ENCODE measurements at places on chromosomes 1 and 21. TPM values are rescaled to one million over a fixed set of nuclear protein-coding genes. Genes with fewer than 3 reads are reported as not detected.

DNA sequence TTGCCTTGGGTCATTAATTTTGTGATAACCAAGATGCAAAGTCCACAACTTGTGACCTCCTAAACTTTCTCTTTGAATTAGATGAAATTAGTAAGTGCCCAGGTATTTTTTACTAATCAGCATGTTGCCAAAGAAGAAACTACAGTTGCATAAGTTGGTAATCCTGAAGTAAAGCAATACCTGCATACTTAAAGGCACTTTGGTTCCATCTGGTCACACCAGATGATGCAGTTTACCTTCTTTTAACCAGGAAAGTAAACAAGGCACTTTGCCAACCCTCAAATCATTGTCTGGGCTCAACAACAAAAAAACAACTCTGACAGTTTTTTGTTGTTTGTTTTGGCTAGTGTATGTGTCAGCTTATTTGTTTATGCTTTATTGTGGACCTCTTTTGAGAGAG is 55.5 kb upstream of the DYNLT5 start:
- H3K36me3 ChIP-seq, result no peaks in the 10 kb centered on the region
- H3K4me1 ChIP-seq, result no peaks in the 10 kb centered on the region
- no peak overlapping the region for H3K27ac ChIP-seq

GRCh38 chr21:34965200-34966174 is 83.6 kb downstream of the RUNX1 start:
- no peak overlapping the region for H3K4me3 ChIP-seq
- H3K36me3 ChIP-seq, result no peaks in the 10 kb centered on the region
- no peaks in the 10 kb centered on the region for H3K27me3 ChIP-seq
- peaks cover 5% of the 10 kb centered on the region for H3K4me1 ChIP-seq
- no peak overlapping the region for H3K27ac ChIP-seq

DNA sequence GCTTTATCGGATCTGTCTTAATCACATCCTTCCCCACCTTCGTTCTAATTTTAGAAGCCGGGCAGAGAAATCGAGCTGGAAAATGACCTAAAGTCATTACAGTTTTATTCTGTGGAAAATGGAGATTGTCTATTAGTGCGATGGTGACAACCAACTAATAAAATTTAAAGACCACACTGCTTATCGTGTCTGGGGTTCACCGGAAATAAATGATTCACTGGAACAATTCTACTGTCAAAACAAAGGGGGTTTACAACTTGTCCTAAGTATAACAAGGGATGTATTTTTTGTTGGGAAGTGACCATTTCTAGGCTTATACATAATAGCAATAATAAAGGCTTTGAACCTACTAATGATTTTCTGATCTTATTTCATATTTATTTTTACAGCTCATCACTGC is 55.6 kb downstream of the B3GALNT2 start:
- H3K4me3 ChIP-seq, result no peak overlapping the region
- no peak overlapping the region for H3K27ac ChIP-seq
- no peaks in the 10 kb centered on the region for H3K4me1 ChIP-seq
- H3K36me3 ChIP-seq, result peaks cover 24% of the 10 kb centered on the region
- no peak for DNase-seq
- H3K27me3 ChIP-seq, result no peaks in the 10 kb centered on the region

DNA sequence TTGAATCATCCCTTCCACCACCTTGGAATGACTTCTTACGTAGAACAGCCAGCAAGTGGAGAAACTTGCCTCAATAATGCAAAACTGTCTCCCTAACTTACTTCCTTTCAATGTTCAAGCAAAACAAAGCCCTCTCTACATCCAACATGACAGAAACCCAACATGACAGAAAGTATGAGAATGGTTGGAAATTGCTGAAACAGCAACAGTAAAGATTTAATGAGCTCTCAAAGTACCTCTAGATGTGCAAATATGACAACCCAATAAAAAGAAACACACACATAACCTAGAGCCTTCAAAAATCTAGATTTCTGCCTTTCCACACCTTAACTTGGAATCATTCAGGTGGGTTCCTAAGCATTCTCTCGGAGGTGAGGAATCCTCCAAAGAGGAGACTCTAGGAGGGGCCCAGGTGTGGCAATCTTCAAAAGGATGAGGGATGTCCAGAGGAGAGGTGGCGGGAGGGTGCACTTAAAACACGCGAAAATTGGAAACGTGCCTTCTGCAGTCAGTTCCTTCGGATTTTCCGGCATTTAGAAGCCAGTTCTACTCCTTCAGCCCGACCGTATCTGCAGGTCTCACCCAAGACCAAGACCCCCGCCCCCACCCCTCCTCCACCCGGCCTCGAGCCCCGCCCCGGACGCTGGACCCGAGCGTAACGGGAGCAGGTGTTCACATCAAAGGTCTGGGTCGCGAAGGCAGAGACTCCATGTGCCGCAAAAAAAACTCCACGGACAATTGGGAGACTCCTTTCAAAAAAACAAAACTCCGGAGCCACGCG is 996 bp upstream of the MGST3 start:
- no peak for DNase-seq
- peak overlapping the region; percentile 93 for H3K27ac ChIP-seq
- peaks cover 20% of the 10 kb centered on the region for H3K4me1 ChIP-seq
- H3K4me3 ChIP-seq, result peak overlapping the region; percentile 95
- H3K27me3 ChIP-seq, result no peaks in the 10 kb centered on the region

GRCh38 chr21:36923270-36923669 is 43.2 kb downstream of the HLCS start:
- H3K27me3 ChIP-seq, result no peaks in the 10 kb centered on the region
- DNase-seq, result no peak
- H3K36me3 ChIP-seq, result peaks cover 5% of the 10 kb centered on the region
- H3K4me3 ChIP-seq, result no peak overlapping the region

GRCh38 chr1:18794561-18794960 is 64.9 kb downstream of the TAS1R2 start:
- H3K27ac ChIP-seq, result no peak overlapping the region
- no peaks in the 10 kb centered on the region for H3K4me1 ChIP-seq
- H3K4me3 ChIP-seq, result no peak overlapping the region
- peaks cover 24% of the 10 kb centered on the region for H3K27me3 ChIP-seq
- DNase-seq, result no peak

The STUM gene
- polyA plus RNA-seq, result 0.01 TPM

The OR10Z1 gene
- not detected for polyA plus RNA-seq

All from keratinocyte (primary cell).